Suprapubic skin (tissue), 4 donors: ENCODE measurements at places on chromosomes 7 and 10. TPM values are rescaled to one million over a fixed set of nuclear protein-coding genes. Genes with fewer than 3 reads are reported as not detected.

- DNase-seq, result no peak
Measured at GRCh38 chr7:138125119-138125518, 48.9 kb downstream of the AKR1D1 start.

GRCh38 chr10:60446851-60447250 is 57.2 kb upstream of the ANK3 start:
- no peak for DNase-seq

DNA sequence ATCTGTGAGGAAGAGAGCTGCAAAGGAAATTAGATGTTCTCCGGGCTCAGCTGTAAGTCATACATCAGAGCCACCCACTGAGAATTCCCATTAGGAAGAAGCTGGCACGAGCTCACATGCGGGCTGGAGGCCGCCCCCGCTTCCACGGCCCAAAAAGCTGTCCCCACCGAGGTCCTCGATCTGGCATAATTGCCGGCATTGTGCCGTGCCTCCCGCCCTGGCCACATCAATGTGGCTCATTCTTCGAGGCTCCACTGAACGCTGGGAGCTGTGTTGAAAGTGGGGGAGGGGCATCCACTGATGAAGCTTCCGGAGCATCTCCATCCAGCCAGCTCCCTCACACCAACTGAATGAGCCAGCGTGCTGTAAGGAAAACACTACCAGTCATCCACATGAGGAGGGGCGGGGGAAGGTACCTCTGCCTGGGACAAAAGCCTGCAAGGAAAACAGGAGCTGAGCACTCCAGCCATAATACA is 173.1 kb downstream of the PTPRN2 start:
- DNase-seq, result peak; percentile 35

DNA sequence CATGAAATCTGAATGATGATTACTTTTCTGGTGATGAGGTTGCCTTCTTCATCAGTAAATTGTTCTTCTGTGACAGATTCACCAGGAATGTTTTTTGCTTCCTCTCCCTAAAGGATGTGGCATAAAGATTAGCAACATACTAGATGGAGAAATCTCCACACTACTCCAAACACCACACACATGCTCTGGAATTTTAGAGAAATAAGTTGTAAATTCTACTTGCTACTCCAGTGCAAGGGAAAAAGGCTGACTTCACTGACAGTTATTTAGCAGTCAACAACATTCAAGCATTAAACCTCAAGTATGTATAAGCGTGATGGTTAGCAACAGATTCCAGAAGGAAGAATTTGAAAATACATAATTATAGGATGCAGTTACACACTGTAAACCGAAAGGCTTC is 137.9 kb upstream of the CCDC6 start:
- no peak for DNase-seq

DNA sequence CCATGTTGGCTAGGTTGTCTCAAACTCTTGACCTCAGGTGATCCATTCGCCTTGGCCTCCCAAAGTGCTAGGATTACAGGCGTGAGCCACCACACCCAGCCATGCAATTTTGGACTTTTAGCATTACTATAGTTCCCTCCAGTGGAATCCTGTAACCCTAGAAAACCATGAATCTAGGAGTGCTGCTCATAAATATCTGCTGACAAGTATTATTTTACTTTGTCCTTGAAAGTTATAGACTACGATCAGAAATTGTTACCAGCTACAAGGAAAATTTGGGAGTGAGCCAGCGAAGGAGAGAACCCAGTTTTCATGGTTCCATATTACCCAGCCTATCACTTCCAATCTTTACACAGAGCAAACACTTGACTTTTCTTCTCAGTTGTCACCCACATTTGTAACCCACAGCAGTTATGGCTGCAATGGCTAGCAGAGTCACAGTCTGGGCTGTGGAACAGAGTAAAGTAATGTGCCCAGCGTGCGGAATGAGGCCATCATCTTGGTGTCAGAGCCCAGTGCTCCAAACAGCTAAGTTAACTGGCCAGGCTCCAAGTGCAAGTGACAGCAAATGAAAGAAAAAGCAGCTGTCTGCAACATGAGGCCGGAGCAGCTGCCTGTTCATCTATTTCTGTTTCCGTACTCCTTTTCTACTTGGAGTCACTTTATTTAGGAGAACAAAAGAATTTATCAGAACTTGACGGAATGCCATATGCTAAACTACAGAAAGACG is 29.9 kb downstream of the ZC3HC1 start:
- DNase-seq, result no peak

DNA sequence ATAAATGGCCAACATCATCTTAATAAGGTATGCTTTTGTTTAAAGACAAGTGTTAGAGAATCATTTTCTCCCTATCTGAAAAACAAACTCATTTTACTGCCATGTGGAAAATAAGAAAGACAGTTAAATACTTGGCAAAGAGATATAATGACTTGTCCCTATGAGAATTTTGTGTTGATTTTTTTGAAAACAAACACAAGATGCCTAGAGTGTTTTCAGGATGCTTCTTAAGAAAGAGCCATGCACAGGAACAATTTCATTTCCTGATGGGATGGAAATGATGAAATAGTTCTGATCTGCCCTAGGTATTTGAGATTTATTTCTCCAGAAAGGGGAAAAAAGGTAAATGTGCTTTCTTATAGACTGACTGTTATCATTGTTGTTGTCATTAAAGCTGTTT is 237.5 kb upstream of the GNAI1 start:
- no peak for DNase-seq

DNA sequence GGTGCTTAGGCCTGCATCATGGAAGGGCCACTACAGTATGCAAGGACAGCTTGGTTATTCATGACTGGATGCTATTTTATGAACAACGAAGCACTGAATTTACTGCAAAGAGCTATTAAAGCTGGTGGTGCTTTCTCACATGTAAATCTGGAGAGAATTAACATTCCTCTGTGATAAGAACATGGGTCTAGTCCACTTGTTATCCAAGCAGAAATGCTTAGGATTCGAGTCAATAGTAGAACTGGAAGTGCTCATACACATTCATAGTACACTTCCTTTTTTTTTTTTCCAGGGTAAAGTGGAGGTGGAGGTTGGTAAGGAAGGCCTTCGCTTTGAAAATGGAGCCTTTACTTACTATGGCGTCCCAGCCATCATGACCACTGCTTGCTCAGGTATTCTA is 35.0 kb downstream of the CNNM1 start:
- DNase-seq, result no peak

The NPTX2 gene
- 8.8 TPM for total RNA-seq

DNA sequence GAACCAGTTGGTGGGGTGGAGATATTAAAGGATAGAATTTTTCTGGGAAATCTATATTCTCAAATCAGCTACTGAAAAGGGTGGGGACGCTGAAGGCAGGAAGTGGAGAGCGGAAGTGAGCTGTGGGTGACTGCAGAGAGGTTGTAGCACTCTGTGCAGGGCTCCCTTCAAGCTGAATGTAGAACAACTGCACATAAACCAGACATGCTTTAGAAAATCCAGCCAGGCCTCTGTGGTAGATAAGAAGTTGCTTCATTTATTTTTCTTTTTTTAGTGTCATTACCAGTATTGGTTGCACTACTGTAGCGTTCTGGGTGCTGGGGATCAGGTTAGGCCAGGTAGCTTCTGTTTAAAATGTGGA is 127.8 kb downstream of the CELF2 start:
- DNase-seq, result no peak

DNA sequence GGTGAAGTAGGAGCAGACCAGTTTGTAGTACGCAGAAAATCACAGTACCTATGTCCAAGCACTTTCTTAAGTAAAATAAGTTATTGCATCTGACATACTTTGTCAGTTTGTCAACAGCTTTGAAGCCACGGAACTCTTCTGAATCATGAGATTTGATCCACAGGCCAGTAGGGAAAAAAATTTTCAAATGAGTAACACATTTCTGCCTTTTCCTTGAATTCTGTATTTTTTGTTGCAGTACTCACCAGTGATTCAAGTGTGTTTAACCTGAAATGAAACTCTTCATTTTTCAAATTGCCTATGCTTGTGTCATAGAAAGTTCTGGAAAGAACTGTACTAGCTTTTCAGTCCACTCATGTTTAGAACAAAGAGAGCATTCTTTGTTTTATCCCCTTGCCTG is 337.7 kb downstream of the GATA3 start:
- DNase-seq, result no peak

DNA sequence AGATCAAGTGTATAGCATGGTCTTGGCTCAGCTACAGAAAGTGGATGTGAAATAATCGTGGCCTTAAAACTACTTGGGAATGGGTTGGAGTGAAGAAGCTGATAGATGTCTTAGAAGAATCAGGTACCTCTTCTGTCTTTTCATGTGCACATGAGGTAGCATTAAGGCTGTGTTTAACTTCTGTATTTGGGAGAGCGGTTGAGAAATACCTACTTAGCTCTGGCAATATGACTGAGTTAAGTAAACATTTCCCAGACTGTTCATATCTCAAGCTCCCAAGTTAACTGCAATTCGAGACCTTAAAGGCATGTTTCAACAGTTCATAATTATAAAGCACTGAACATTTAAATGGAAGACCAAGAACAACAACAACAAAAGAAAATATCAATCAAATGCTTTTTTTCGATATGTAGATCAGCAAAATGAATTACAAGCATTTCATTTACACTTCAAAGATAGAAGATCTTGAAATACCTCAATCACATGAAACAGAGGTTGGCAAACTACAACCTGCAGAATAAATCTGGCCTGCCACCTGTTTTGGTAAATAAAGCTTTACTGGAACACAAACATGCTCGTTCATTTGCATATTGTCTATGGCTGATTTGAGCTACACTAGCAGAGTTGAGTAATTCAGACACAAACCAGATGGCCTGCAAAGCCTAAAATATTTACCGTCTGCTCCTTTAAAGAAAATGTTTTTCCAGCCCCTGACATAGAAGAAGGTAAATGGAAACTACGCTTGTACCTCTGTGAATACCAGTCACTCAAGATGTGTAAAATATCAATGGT is 337.1 kb upstream of the GLI3 start:
- DNase-seq, result no peak

The FZD8 gene
- total RNA-seq, result 10.3 TPM

DNA sequence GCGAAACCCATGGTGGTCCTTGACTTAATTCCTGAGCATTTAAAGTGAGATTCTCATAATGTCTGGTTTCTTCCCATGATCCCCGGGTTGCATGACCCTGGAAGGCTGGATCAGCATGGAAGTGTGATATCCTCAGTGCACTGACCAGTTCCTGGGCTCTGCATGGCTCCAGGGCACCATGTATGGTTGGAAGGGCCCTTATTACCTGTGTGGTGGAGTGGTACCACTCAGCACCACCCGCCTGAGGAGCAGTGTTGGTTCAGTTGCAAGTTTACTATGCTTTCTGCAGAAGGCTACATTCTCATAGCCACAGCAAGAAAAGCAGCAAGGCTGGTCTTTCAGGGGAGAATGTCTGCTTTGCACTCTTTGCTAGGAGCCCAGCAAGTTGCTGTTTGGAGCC is 325.7 kb upstream of the MKI67 start:
- DNase-seq, result no peak

The NEUROG3 gene
- not detected for total RNA-seq

The ATP6V0A4 gene
- 37.2 TPM for total RNA-seq

DNA sequence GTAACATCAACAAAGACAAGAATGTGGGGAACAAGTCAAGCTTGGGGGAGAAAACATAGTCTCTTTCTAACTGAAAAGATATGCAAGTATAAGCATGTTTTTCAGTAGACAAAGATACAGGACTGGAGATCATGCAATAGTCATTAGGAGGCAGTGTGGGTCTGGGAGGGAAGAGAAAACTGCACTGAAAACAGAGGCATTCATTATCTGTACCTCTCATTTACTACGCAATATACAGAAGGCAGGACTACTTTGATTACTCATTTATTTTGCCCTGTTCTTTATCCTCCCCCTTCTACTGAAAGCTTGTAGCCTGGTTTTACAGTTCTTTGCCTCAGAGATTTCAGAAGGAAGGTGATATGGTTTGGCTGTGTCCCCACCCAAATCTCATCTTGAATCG is 341.2 kb downstream of the CRPPA start:
- DNase-seq, result no peak

GRCh38 chr10:66931340-66931948 is 5.6 kb downstream of the LRRTM3 start:
- DNase-seq, result no peak

DNA sequence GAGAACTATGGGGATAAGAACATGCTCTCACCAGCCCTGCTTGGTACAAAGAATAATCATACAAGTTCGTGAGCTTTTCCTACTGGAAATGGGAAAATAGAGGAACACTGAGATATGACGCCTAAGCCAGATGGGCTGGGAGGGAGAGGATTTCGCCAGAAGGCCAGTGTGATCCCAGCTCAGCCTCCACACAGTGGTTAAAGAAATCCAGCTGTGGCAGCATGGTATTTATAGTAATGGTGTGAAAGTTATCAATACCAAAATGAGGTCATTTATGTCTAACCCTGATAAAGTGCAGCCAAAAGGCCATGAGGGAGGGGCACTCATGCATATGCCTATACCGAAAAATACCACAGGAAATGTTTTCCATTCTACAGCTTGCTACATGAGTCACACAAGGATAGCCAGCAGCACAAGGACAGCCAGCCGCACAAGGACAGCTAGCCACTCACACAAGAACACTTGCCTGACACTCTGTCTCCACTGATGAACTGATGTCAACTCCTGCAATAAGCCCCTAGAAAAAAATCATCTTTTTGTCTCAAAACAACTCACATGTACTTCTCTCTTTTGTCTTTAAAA is 49.4 kb downstream of the FRMPD2 start:
- DNase-seq, result no peak

The PRPS1L1 gene
- total RNA-seq, result not detected

GRCh38 chr7:141356161-141356560 is 195.0 kb upstream of the AGK start:
- DNase-seq, result no peak

GRCh38 chr7:122974229-122974628 is 21.3 kb downstream of the TAS2R16 start:
- no peak for DNase-seq

The NEBL gene
- 86.4 TPM for total RNA-seq

GRCh38 chr7:130304878-130305277 is 11.9 kb downstream of the CPA4 start:
- DNase-seq, result no peak

The CPED1 gene
- 3.6 TPM for total RNA-seq

The BMPER gene
- 0.89 TPM for total RNA-seq

DNA sequence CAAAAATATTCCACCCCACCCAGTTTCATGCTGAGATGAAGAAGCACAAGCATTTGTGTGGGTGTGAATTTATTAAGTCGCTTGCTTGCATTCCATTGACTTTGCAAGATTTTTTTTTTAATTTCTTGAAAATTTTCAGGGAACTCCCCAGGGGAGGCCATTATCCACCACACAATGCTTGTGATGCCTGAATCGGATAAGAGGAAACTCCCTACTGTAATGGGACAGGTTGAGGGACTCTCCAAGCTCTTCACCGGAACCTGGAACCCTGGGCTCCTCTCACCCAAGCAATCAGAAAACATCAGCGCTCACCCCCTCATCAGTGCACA is 153.6 kb upstream of the ZMIZ1 start:
- DNase-seq, result no peak

The TAS2R41 gene
- total RNA-seq, result not detected

- no peak for DNase-seq
Measured at GRCh38 chr10:71684356-71685173, 35.0 kb downstream of the C10orf105 start.

The SP8 gene
- total RNA-seq, result 5.5 TPM

GRCh38 chr7:41825927-41826480 is 123.1 kb upstream of the INHBA start:
- DNase-seq, result no peak

- no peak for DNase-seq
Measured at GRCh38 chr10:124522933-124523871, 61.6 kb downstream of the LHPP start.

The KLF14 gene
- not detected for total RNA-seq

- no peak for DNase-seq
Measured at GRCh38 chr7:111390000-111390399, 172.3 kb downstream of the IMMP2L start.
